ENCODE measurements at places on chromosomes 7 and 10. TPM values are rescaled to one million over a fixed set of nuclear protein-coding genes. Genes with fewer than 3 reads are reported as not detected.

RBM20 gene
- total RNA-seq = 14.2 TPM

GRCh38 chr7:129707910-129708499 is 96.5 kb downstream of the NRF1 start:
- DNase-seq = no peak

PON3 gene
- total RNA-seq = 0.47 TPM

DNA sequence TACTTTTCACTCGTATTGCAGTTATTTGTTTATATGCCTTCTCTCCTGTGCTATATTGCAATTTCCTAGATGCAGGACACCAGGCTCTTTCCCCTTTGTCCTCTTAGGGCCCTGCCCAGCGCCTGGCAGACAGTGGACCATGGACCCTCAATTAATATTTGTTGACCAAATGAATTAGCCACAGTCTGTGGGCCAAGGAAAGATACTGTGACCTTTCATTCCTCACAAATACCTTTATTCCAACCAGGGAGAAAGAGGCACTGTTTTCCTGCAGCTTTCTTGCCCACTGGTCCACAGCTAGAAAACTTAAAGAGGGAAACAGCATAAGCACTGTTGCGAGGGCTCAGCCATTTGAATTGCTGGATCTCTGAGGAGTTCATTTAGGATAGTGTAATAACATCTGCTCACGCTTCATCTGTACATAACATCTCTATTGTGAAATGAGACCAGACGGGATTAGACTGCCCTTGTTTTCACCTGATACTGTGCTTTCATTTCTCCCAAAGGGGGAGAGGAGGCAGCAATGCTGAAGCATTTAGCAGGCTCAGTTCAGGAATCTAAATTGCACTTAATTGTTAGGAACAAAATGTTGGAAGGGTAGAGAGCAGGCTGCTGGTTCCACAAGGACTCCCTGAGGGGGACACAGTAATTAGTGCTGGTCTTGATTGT is 46.7 kb downstream of the TNS3 start:
- no peak for DNase-seq

DNA sequence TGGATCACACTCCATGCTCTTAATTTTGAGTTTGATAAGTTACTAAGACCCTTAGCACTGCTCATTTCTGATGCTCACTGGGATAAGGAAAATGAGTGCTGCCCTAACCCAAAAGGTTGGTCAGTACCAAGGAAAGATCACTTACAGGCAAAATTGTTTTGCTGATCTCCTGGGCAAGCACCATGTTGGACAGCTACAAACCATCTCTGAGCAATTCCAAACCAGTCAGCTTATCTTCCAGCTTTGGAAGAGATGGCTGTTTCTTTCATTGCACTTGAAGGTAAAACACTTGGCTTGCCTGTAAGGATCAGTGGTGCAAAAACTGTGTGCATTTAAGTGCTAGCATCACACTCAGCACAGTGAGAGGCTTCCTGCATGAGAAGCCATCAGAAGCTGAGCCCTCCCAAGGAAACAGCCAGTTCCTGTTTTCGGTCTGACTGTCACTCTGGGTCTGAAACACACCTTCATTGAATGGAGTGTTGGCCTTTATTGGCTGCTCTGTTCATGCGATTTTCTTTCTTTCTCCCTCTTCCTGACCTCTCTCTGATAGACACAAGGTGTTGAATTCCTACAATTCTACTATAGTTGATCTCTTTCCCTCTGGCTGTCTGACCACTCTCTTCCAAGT is 126.4 kb upstream of the GHITM start:
- DNase-seq = no peak

GRCh38 chr7:24463474-24463873 is 109.8 kb upstream of the PALS2 start:
- DNase-seq = no peak

DNA sequence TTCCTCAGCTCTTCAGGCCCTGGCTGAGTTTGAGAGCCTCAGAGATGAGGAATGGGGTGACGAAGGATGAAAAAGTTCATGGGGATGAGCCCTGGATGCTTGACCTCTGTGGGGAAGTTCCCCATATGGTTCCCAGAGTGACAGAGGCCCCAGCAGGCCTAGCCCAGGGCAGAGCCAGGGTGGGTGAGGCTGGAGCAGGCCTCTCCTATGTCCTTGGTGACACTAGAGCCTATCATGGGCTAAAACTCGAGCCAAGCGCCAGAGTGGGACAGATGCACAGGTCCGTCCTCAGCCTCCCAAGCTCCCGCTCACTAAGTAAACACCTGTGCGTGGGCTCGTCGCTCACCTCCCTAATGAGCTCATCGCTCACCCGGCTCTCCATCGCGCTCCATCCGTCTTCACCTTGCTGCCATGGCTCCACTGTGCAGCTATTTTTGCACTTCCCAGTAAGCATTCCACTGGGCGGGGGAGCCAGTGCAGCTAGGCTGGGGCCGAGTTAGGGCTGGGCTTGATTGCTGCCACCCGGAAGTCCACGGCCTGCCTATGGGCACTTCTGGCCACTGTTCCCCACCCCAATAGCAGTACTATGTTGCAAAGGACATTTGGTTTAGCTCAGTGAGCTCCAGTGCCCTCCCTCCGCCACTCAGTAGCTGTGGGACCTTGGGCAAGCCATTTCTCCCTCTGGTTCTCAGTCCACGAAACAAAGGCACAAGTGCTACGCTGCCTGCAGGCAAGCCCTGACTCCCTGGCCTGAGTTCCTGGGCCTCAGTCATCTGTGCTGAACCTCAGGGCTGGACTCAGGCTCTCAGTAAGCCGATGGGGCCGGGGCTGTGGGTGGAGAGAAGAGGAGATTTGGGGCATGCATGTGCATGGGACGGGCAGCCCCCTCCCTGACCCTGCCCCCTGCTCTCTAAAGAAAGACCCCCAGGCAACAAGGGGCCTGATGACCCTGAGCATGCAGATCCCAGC is 117.3 kb upstream of the PCBD1 start:
- DNase-seq = no peak

GRCh38 chr7:156523447-156524048 is 117.0 kb upstream of the RNF32 start:
- no peak for DNase-seq

DNA sequence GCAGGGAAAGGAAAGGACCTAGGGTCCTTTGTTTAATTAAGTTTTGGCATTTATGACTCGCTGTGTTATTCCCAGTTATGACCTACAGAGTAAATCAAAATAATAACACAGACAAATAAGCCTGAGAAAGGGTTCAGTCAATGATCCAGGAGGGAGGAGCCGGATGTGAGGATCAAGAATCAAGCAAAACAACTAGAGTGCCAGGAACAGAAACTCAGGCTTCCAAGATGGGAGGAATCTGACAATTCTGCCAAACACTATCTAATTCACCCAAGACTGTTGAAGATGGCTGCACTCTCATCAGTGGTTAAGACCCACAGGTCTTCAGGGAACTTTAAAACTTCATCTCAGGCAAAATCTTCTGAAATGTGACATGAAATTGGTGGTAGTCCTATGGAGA is 50.3 kb upstream of the PIP4K2A start:
- no peak for DNase-seq

CYP2C18 gene
- not detected for total RNA-seq

CDNF gene
- total RNA-seq = 17.4 TPM

CFAP43 gene
- not detected for total RNA-seq

DNA sequence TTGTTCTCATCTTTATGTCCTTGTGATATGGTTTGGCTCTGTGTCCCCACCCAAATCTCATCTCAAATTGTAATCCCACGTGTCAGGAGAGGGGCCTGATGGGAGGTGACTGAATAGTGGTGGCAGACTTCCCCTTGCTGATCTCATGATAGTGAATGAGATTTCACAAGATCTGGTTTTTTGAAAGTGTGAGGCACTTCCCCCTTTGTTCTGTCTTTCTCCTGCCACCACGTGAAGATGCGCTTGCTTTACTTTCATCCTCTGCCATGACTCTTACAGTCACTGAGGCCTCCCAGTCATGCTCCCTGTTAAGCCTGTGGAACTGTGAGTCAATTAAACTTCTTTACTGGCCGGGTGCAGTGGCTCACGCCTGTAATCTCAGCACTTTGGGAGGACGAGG is 161.0 kb downstream of the HERPUD2 start:
- DNase-seq = no peak

SLC18A3 gene
- total RNA-seq = not detected

PODXL gene
- 23.2 TPM for total RNA-seq

SUN3 gene
- not detected for total RNA-seq

ZCWPW1 gene
- total RNA-seq = 5.6 TPM

- no peak for DNase-seq
Observed at GRCh38 chr7:96380111-96380512, 58.2 kb upstream of the SLC25A13 start.

DNA sequence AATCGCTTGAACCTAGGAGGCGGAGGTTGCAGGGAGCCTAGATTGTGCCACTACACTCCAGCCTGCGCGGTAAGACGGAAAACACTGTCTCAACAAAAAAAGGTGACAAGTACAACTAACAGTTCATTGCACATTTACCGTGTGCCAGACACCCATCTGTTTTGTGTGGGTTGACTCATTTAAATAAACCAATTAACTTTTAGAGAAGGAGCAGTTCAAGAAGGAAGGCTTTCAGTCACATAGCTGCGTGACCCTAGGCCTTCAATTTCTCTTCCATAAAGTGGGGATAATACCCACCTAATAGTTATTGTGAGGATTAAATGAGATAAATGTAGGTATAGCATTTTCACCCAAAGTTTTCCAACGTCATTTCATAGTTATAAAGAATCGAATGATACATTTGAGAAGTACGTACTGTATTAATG is 52.3 kb upstream of the KDM7A start:
- no peak for DNase-seq

Data from psoas muscle (tissue), 8 donors.